Right renal cortex interstitium (tissue), 3 donors: ENCODE measurements at places on chromosomes 7 and 10.
A peak's percentile ranks its signal among the peaks of the same experiment; 100 is the strongest.

DNA sequence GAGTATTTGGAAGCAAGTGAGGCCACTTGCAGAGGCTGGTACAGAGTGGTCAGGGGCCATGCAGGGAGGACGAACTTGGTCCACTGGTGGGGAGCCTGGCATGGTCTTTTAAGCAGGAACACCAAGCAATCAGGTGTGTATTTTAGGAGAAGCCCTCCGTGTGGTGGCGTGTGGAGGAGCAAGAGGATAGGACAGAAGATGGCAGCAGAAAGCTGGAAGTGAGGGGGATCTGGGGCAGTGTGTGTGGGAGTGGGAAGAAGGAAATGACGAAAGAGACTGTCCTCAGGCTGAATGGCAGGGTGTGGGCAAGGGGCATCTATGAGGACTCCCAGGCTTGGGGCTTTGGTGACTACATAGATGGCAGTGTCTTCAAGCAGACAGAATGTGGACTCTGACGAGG is 51.2 kb downstream of the TEX36 start:
- no peak for DNase-seq

GRCh38 chr10:130254243-130254642 is 118.1 kb downstream of the GLRX3 start:
- DNase-seq: peak; percentile 61

- DNase-seq: no peak
Measured at GRCh38 chr10:60352105-60352504, 37.6 kb downstream of the ANK3 start.

DNA sequence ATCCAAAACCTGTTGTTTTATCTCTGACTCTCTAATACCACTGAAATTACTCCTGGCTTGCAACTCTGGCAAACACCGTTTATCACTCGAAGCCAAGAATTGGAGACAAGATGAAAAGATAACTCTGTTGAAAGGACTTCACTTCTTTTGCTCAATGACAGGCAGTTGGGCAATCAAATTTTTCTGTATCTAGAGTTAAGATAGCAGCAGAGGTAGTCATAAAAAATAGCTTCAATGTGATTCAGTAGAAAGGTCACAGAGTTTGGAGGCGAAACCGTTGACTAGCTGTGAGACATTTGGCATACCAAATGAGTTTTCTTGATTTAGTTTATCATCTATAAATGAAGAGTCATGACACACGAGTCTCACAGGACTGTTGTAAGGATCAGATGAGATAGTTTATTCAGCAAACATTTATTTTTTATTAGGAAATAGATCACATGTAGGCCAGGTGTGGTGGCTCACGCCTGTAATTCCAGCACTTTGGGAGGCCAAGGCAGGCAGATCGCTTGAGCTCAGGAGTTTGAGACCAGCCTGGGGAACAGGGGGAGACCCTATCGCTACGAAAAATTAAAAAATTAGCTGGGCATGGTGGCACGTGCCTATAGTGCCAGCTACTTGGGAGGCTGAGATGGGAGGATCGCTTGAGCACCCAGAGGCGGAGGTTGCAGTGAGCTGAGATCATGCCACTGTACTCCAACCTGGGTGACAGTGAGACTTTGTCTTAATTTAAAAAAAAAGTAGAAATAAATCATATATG is 23.6 kb downstream of the AKR1B1 start:
- DNase-seq: no peak

DNA sequence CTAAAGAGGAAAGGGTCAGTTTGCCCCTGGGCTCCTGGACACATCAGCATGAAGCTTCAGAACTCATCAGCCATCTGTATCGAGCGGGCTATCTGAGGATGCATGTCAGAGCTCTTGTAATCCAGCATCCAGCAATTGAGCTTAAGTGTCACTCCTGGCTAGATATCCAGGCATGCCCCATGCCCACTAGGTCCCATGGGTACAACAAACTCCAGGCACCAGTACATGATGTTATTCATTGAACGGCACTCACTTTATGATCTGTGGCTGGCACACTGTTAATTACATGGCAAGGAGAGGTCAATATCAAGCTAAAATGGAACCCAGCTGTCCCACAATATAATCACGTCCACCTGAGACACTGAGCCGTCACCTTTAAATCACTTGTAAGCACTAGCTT is 274.2 kb downstream of the ELMO1 start:
- DNase-seq: no peak

GRCh38 chr7:158366346-158366745 is 221.3 kb downstream of the PTPRN2 start:
- DNase-seq: no peak

DNA sequence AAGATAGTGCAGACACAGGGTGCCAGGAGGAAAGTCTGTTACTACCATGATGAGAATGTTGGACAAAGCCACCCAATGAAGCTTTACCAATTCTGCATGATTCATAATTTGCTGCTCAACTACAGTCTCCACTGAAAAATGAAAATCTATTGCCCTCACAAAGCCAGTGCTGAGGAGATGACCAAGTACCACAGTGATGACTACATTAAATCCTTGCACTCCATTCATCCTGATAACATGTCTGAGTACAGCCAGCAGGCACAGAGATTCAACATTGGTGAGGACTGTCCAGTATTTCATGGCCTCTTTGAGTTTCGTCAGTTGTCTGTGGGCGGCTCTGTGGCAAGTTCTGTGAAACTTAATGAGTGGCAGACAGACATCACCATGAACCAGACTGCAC is 144.0 kb downstream of the PLCE1 start:
- DNase-seq: no peak

- DNase-seq: no peak
Measured at GRCh38 chr7:8111282-8111960, 142.8 kb downstream of the GLCCI1 start.

DNA sequence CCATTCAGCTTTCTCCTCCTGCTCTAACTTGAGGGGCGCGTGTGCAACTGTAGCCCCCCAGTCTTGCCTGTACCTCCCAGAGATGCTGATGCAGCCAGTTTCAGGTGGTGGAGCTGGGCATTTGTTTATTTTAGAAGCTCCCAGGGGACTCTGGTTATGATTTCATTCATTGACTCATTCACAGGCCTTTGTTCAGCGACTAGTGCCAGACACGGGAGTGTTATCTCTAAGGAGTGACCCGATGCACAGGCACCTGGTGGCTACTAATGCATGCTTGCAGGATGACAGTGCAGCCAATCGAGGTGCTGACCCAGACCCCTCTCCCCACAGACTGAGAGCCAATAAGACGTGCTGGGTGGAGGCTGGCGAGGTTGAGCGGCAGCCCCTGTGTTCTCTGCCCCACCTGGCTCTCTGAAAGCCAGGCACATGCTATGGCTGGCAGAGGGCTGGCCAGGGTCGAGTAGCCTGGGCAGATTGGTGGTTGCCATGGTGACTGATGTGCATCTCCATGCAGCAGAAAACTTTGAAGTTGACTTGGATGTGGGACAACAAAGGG is 19.7 kb upstream of the SLC18A2 start:
- no peak for DNase-seq

- DNase-seq: no peak
Measured at GRCh38 chr10:73953665-73954064, 42.7 kb downstream of the PLAU start.

GRCh38 chr7:97174303-97174702 is 56.8 kb downstream of the SDHAF3 start:
- DNase-seq: no peak

DNA sequence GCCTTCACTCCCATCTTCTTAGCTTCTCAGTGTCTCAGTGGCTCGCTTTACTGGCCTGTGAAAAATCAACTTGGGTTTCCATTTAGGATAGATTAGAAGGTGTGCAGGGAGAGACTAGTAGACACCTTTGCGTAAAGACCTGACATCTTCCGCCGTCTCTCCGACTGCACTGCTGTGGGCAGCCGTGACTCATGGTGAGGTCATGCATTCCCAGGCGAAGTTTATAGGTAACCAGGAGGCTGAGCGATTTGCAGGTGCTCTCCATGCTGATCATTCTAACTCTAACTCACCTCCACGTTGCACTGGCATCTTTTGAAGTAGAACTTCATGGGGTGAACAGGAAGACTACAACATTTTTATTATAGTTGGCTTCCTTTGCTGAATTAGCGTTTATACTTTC is 68.0 kb upstream of the ZNF438 start:
- peak; percentile 30 for DNase-seq

DNA sequence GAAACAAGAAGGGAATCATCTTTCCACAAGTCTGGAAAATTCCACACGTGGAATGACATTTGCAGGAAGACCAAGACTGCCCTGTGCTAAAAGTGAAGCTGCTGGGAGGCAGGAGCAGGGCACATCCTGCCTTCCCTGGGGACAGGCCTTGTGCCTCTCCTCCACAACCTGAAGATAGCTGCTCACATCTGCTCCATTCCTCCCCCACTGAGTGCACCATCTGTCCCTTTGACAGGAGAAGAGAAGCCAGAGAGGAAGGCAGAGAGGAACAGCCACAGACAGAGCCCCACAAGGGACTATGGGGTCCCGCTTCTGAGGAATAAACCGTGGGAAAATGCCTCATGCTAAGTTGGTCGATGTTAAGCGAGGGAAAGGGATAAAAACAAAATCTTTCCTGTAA is 15.9 kb upstream of the FAM171A1 start:
- no peak for DNase-seq

GRCh38 chr7:158631574-158632195 is 44.1 kb upstream of the PTPRN2 start:
- no peak for DNase-seq

GRCh38 chr10:131681122-131681521 is 219.7 kb upstream of the PPP2R2D start:
- DNase-seq: no peak
